ENCODE measurements at places on chromosomes 5 and 9. TPM values are rescaled to one million over a fixed set of nuclear protein-coding genes. Genes with fewer than 3 reads are reported as not detected.

PCDHB6 gene
- 1.4 TPM for polyA plus RNA-seq

SPAG8 gene
- polyA plus RNA-seq = 2.3 TPM

C8G gene
- 0.32 TPM for polyA plus RNA-seq

CCDC152 gene
- polyA plus RNA-seq = 3.6 TPM

TTC23L gene
- polyA plus RNA-seq = 0.34 TPM

ZDHHC11B gene
- 15.7 TPM for polyA plus RNA-seq

MED7 gene
- polyA plus RNA-seq = 12.1 TPM

FAM120A gene
- polyA plus RNA-seq = 56.3 TPM

SPACA9 gene
- 2.3 TPM for polyA plus RNA-seq

KLHL3 gene
- polyA plus RNA-seq = 4.4 TPM

GABBR2 gene
- 0.82 TPM for polyA plus RNA-seq

GLE1 gene
- polyA plus RNA-seq = 20.1 TPM

MCC gene
- 15.1 TPM for polyA plus RNA-seq

BRINP1 gene
- polyA plus RNA-seq = 0.11 TPM

CXCL14 gene
- polyA plus RNA-seq = 27.8 TPM

PCDHGA4 gene
- 1.0 TPM for polyA plus RNA-seq

TAF11L5 gene
- polyA plus RNA-seq = not detected

SPINK7 gene
- polyA plus RNA-seq = 0.23 TPM

REEP5 gene
- polyA plus RNA-seq = 64.6 TPM

DMRTA1 gene
- 0.08 TPM for polyA plus RNA-seq

ABO gene
- polyA plus RNA-seq = 1.3 TPM
